ENCODE measurements at places on chromosomes 7 and 10.

- no peak for DNase-seq
Observed at GRCh38 chr10:86450806-86451603, 70.6 kb downstream of the WAPL start.

GRCh38 chr7:101186194-101186593 is 6.1 kb upstream of the NAT16 start:
- DNase-seq: no peak

DNA sequence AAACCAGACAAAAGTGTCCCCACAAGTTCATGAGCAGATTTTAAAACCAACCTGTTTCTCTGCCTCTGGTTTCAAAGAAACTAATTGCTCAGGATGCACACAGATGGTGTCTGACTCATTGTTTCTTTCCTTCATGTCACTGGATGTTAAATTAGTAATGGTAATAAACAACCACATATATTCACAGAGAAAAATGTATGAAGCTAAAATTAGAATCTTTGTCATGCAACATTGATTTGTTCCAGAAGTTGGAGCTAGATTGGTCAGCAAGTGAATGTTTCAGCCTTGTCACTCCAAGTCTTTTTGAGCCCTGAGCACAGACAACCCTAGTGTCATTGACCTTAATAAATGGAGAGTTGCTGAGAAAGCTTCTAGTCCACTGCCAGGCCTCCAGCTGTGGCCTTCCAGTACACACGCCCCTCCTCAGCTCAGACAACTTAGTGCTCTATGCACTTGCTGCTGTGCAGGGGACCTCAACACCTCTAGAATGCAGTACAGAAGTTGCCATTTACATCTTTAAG is 175.9 kb downstream of the CCDC71L start:
- no peak for DNase-seq

DNA sequence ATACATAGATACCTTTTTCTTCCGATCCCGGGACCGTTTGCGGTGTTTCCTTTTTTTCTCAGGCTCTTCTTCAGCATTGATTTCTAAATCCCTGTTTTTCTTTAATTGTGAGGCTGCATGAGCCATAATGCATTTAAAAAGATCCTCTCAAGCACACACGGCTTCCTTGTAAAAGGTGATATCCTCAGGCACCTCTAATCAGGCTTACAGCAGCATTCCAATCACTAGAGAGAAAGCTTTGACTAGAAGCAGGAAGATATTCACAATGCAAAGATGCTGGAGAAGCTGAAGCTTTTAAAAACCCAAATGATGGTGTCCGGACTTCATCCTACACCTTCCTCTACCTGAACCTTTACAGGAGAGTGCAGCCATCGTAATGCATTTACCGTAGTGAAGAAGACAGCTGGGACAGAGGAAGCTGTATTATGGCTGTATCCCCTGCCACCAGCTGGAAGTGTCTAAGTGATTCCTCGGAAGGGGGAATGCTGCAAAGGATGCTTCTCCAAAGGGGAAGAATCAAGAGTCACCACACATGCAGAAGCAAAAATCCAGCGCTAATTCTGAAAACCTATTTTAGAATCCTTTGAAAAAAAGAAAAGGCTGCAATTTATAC is at the start of gene ANK3:
Gene ANK3, minus strand, starts transcription at position 463 of the 613 bp plus-strand sequence. Its CDS starts 337 bp downstream, at position 126.
- no peak for DNase-seq

DNA sequence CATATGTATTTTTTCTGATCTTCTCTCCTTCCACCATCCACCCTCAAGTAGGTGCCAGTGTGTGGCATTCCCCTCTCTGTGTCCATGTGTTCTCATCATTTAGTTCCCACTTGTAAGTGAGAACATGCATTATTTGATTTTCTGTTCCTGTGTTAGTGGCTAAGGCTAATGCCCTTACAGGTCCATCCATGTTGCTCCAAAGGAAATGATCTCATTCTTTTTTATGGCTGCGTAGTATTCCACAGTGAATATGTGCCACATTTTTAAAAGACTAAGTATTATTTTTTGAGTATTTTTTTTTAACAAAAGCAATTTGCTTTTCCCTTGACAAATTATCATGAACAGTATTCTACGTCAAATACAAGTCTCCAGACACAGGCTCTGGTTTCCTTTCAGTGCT is 86.4 kb upstream of the ZNF746 start:
- DNase-seq: no peak
